ENCODE measurements at places on chromosomes 5 and 9.

- no peak for DNase-seq
Observed at GRCh38 chr5:94725142-94725541, 106.7 kb downstream of the SLF1 start.

DNA sequence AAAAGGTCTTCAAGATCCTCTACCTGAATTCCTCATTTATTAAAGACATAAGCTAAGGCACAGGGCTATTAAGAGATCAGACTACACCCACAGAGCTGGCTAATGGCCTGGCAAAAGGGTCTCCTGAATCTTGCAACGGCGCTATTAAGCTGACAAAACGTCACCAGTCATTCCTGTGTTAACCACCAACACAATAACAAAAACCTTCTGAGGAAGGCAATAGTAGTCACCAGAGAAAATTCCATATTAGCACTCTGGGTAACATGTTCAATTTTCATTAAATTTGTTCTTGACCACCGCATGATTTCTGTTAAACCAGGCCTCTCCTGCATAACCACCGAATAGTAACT lies 77.0 kb downstream of the GNAQ start:
- no peak for DNase-seq

DNA sequence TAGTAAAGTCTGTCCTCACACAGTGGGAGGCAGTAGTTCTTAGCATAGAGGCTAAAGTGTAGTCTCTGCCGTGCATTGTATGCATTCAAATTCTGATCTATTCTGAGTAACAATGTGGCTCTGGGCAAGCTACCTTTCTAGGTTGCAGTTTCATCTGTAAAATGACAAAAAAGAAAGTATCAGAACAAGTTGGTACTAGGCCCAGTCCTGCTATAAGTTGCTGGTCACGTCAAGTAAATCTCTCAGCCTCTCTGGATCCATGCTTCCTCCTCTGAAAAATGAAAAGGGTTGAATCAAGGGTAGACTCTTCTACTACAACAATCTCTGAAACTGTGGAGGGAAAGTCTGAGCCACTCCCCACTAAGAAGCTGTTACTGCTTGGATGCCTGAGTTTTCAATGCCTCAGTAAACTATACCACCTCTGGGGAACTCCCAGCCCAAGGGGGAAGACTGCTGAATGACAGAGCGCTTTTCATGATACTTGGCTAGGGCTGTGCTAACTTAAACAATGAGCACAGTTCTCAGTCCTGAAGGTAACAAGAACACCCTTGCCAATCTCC lies 34.5 kb upstream of the SPARC start:
- DNase-seq, result no peak

DNA sequence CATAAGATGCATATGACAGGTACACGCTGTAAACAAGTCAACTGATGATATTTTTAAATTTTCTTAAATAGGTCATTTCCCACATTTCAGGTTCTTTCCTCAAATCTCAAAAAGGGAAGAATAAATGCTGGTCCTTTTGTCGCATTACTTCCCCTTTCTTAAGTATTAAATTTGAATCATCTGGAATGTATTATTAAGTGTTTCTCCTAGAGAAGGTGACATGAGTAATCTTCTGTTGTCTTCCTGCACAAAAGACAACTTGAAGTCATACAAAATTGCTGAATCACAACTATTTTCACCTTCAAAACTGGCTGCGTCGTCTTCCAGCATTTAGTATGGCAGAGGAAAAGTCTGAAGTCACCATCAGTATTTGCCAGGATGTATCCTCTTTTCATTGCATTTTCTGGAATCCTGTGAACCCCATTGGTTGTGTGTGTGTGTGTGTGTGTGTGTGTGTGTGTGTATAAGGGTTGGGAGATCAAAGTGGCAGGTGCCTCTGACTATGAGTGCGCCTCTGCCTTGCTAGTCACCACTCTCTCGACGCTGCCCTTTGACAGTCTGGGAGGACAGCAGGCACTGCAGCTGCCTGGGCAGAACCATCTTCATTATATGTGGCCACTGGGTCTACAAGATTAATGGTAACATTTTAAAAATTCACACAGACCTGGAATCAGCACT lies 86.9 kb downstream of the MVB12B start:
- no peak for DNase-seq

DNA sequence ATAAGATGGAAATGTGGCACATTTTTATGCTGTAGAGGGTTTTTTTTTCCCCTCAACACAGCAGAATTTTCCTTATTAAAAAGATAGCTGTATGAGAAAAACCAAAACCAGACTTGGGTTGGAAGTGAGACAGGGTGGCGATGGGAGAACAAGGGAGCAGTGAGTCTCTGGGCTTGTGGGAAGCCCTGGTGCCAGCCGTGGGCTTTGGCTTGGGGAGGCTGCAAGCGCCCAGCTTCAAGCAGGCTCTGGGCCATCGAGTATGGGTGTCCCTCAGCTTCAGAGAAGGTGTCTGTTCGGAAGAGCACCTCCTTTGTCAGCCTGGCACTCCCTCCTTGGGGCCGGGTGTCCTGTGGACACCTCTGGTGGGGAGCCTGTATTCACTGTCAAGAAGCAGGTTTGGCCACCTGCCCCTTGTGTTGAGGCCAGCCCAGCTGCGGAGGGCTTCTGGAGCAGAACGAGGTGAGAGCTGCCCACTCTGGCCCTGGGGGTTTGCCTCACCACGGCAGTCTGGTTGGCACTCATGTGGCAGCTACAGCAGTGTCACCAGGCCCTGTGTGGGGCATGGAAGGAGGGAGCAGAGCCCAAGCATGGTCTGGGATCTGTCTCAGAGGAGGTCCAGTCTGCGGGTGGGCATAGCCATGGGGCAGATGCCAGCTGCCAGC lies 37.6 kb upstream of the ANGPTL2 start:
- DNase-seq, result no peak

- DNase-seq, result no peak
Observed at GRCh38 chr5:140351609-140352334, 5.4 kb upstream of the HBEGF start.

GRCh38 chr9:98935071-98935505 lies 8.6 kb upstream of the COL15A1 start:
- DNase-seq, result no peak

DNA sequence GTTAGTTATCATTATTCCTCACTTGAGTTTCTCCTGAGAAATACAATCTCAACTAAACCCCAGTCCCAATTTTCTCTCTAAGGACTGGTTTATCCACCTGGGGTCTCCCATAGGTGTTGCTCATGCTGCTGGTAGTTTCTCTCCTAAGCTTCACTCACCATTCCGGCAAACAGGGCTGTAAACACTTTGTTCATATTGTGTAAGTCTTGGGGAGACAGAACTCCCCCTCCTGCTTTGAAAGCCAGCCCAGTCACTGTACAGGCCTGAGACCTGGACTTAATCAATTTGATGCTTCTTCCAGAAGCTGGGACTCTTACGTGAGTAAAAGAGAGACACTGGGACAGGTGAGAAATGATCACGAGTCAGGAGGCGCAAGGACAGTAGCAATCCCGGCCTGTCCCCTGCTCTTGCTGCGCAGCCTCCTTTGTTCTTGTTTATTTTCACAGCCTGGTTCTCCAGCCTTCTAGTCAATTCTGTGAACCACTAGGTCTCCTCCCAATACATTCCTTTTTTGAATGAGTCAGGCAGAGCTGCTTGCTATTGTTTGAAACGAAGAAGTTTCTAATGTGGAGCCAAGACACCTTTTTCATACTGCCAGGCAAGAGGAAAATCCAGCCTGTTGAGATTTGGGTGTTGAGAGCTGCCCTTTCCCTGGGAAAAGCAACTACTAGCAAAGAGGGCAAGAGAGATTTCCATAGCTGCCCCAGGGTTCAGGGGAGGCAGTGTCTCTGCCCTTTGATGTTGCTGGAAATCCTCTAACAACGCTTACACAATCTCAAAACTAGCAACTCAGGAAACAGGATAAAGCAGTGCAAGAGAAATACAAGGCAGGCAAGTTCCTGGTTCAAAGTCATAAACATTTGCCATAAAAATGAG lies 9.2 kb upstream of the SHROOM1 start:
- no peak for DNase-seq

DNA sequence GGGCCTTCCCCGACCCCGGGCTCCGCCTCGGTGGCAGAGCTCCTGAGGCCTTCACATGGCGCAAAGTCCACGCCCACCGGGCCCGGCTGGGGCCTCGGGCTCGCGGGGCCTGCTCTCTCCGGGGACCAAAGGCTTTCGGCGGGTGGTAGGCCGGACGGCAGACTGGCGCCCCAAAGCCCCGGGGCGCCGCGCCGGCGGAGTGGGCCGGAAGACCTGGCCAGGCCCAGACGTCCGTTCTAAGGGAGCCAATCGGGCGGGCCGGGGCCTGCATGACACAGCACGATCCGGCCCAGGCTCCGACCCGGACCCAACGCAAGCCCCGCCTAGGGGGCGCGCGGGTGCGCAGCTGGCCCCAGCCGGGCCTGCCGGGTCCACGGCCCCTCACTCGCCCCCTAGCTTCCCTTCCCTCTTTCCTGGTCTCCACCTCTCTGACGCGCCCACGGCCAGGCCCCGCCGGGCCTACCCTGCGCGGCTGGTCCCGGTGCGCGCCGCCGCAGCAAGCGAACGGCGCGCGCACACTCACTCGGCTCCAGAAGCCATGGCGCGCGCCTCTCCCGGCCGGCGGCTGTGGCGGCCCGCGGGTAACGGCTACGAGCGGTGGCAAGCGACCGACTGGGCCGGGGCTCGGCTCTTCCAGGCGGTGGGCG lies 488 bp downstream of the VCP start:
- peak; percentile 63 for DNase-seq

- no peak for DNase-seq
Observed at GRCh38 chr5:146426853-146427618, 20.1 kb upstream of the TCERG1 start.

- no peak for DNase-seq
Observed at GRCh38 chr5:1470762-1471211, 25.5 kb upstream of the SLC6A3 start.

GRCh38 chr9:107541523-107541922 lies 52.0 kb upstream of the KLF4 start:
- no peak for DNase-seq

GRCh38 chr9:2262386-2263071 lies 247.4 kb downstream of the SMARCA2 start:
- DNase-seq, result no peak

GRCh38 chr9:1207686-1208085 lies 157.5 kb downstream of the DMRT2 start:
- DNase-seq, result no peak
